ENCODE measurements at places on chromosomes 1 and 21. TPM values are rescaled to one million over a fixed set of nuclear protein-coding genes. Genes with fewer than 3 reads are reported as not detected.

TLCD4 gene
- polyA plus RNA-seq: 8.9 TPM

KCNJ15 gene
- polyA plus RNA-seq: 0.10 TPM

- no peak for DNase-seq
Measured at GRCh38 chr21:36261459-36261858, 58.5 kb upstream of the MORC3 start.

CLEC20A gene
- polyA plus RNA-seq: not detected

DNA sequence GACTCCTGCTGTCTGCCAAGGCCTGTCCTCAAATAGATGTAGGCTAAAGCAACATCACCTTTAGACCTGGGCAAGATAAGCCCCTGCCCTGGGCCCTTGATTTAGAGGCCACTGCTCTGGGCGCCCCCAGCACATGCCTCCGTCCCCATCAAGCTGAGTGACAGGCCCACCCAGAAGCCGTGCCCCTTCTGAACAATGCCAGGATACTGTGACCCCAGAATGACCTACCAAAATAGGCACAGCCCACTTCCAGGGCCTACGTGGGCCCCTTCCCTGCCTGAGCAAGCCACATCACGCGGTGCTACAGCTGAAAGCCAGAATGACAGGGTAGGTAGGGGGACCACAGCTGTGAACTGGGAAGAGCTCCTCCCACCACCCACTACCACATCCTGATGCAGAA is 24.7 kb upstream of the BECN2 start:
- no peak for DNase-seq

KIRREL1 gene
- polyA plus RNA-seq: 4.5 TPM

G0S2 gene
- 90.0 TPM for polyA plus RNA-seq

DNA sequence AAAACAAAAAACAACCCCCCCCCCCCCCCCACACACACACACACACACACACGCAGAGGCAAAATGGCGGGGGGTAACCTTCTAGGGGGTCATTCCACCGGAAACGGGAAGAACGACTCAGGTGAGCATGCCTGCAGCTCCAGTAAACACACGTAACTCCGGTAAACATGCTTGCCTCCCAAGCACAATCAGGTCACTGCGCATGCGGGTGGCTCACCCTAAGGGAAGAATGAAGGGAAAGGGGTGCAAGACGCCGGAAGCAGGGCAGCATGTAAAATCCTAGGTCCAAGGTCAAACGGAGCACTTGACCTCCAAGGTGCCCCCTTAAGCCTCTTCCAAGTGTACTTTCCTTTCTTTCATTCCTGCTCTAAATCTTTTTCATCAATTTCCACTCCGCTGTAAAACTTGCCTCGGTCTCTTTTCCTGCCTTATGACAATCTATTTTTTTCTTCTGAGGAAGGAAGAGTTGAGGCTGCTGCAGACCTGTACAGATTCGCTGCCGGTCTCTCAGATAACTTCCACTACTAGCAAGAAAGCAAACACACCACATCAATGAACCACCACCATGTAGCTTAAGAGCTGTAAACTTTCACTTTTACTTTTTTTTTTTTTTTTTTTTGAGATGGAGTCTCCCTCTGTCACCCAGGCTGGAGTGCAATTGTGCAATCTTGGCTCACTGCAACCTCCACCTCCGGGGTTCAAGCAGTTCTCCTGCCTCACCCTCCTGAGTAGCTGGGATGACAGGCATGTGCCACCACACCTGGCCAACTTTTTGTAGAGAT is 21.0 kb upstream of the CBR3 start:
- no peak for DNase-seq

GBP5 gene
- 0.39 TPM for polyA plus RNA-seq

DNA sequence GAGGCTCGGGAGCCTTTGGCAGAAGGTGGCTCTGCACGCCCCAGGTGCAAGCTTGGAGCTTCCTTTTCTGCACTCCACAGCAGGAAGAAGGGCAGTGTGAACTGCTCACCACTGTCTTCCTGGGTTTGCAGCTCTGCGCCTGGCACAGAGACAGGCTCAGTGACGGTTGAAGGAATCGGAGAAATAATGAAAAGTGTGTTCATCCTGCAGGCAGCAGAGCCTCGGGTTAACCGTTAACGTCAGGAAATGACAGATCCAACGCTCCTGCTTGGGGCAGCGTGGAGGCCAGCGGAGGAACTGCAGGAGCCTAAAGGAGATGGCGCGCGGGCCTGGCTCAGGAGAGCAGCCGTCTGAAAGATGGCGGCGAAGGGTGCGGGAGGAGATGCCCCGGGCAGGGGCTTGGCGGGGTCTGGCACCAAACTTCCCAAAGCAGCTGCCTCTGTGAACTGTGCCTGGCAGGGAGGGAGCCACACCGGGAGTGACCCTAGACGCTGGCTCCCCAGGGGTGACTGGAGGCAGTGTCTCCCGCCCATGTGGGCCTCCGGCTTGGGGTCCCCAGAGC is 10.9 kb upstream of the SAMD11 start:
- no peak for DNase-seq

DNA sequence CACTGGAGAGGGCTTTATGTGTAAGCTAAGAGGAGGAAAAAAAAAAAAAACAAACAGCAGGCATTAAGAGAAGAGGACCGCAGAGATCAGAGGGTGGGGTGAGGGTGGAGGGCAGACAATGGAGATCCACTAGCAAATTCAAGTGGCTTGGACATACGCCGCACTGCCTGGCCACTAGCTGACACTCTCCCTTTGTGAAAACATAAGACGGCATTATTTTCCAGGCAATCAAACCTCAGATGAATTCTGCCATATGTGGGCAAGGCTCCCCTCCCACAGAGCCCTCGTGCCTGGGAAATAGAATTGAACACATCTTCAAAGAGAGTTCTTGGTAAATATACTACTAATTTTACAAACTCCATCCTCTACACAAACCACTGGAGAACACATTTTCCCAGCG is 53.6 kb downstream of the ERG start:
- DNase-seq: no peak

SPRR1B gene
- 0.30 TPM for polyA plus RNA-seq

- no peak for DNase-seq
Measured at GRCh38 chr1:20107796-20108195, 11.5 kb downstream of the PLA2G2D start.

- DNase-seq: no peak
Measured at GRCh38 chr1:54980046-54980527, 341 bp upstream of the TMEM61 start.

GRCh38 chr1:61241973-61242381 is 159.6 kb downstream of the NFIA start:
- DNase-seq: no peak

- no peak for DNase-seq
Measured at GRCh38 chr1:180911640-180912191, 981 bp upstream of the KIAA1614 start.
